Posterior cingulate gyrus (tissue), 11 donors: ENCODE measurements at places on chromosomes 13 and 19.
A peak's percentile ranks its signal among the peaks of the same experiment; 100 is the strongest.

- DNase-seq, result no peak
Observed at GRCh38 chr19:46932346-46932745, 71.5 kb downstream of the ARHGAP35 start.

- DNase-seq, result no peak
Observed at GRCh38 chr19:19077103-19077502, 13.3 kb downstream of the SLC25A42 start.

DNA sequence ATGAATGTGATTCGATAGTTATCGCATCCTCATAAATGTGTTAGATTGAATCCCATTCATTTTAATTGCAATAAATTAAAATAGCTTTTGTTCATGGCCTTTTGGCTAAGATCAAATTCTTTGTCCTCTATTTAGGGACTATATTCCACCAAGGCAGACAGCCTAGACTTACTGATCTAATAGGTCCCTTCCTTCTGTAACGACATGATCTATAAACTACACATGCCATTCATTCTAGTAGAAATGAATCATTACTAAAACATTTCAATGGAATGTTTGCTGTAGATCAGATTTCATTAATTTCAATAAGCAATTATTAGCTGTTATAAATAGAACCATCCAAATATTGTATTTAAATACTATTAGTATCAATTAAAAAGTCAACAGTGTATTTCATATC is 526.6 kb upstream of the KLHL1 start:
- no peak for DNase-seq

DNA sequence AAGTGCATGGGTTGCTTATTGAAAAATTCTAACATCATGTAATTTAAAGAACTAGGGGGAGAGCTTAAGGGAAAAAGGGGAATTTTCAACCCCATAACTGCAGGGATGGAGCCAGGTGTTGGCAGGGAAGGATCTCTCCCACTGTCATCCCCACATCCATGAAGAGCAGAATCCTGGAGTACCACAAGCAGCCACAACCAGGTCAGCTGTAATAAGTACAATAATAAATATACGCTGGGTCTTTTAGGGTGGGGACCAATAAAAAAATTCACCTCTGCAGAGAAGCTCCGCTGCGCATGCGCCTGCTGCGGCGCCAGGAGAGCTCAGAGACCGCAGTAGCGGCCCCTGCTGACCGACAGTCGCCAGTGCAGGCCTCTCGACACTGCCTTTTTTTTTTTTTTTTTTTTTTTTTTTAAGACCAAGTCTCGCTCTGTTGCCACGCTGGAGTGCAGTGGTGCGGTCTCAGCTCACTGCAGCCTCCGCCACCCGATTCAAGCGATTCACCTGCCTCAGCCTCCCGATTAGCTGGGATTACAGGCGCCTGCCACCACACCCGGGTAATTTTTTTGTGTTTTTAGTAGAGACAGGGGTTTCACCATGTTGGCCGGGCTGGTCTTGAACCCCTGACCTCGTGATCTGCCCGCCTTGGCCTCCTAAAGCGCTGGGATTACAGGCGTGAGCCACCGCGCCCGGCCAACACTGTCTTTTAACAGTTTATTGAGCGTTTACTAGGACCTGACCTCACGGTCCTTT is 2.5 kb upstream of the EEF2 start:
- DNase-seq, result peak; percentile 72

DNA sequence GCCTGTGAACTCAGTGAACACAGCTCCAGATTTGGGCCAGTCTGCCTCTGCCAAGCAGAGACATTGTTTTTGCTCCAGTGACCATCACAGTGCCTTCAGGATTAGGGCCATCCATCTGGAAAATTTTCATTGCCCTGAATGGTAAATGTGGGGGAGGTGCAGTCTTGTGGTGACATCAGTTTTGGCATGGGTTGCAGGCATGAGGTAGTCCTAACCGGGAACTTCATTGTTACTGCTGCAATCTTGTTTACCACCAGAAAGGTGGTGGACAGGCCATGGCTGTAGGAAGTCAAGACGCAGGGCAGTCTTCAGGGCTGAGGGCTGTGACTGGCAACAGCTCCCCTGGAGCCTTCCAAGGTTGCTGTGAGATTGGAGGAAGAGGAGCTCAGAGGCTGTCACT is 55.2 kb downstream of the SPATA13 start:
- no peak for DNase-seq

DNA sequence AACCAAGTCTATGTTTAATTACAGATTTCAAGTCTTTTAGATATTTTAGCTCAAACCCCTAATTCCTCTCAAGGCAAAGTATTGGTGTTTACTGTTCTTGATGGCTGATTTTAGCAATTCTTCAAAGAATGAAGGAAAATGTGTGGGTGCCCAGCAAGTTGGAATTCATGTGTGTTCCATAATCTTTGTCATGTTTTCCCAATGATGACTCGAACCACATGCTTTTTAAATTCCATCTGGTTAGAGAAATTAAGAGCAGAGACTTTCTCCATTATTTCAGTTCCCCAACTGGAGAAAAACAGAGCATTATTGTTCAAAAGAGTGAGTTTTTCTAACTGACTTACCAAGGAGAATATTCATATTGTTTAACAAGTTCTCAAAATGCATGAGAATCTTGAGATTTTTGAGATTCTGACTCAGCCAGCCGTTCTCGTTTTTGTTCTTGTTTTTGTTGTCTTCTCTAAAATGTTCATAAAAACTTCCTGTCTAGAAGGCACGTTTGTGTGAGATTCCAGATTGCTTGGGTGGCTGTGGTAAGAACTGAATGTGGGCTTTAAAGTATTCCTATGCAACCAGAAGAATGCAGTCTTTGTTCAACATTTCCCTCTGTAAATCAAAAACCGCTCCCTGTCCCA is 404.7 kb downstream of the IRS2 start:
- no peak for DNase-seq

- no peak for DNase-seq
Observed at GRCh38 chr19:7994114-7994513, 11.3 kb downstream of the ELAVL1 start.

- no peak for DNase-seq
Observed at GRCh38 chr13:35695448-35695770, 218.9 kb upstream of the MAB21L1 start.

DNA sequence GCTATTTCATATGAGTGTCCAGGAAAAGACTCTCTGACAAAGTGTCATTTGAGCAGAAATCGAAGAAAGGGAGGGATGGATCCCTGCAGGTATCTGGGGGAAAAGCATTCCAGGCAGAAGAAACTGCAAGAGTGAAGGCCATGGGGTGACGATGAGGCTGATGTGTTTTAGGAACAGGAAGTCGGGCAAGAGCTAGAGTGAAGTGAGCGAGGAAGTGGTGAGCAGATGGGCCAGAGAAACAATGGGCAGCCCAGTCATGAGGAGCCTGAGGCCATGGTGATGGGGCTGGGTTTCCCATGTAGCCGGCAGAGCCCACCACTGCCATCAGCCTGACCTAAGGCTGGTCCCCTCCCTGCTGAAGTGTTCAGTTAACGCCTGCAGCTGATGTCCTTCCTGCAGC is 150.2 kb downstream of the TNFSF13B start:
- DNase-seq, result no peak

GRCh38 chr19:38401148-38401547 is 1.7 kb upstream of the FAM98C start:
- DNase-seq, result no peak

DNA sequence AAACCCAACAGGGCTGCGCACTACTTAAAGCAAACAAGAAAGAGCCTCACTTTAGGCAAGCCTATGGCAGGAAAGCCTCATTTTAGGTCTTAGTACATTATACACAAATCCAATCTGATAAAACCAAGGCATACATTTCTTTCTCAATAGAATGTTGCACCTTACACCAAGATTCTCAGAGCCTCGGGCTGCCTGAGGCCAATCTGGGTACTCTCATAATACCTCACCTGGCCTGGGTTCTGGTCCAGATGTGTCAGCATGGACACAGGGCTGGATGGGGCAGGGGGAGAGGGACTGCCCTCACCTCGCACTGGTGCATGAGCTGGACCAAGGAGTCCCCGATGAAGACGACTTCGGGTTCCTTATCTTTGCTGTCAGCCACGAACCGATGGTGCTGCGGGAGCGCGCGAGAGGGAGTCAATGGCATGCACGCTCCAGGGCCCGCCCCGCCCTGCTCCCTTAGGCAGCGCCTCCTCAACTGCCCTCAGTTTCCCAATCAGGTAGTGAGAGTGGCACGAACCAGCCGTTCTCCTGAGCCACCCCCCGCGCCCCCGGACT is at the start of gene PRR19:
Gene PRR19, plus strand, starts transcription at position 487 of the 558 bp plus-strand sequence. CDS start 7,453 bp downstream, outside the sequence.
- DNase-seq, result peak; percentile 80

- DNase-seq, result no peak
Observed at GRCh38 chr13:52165411-52165810, 6.0 kb upstream of the NEK3 start.

DNA sequence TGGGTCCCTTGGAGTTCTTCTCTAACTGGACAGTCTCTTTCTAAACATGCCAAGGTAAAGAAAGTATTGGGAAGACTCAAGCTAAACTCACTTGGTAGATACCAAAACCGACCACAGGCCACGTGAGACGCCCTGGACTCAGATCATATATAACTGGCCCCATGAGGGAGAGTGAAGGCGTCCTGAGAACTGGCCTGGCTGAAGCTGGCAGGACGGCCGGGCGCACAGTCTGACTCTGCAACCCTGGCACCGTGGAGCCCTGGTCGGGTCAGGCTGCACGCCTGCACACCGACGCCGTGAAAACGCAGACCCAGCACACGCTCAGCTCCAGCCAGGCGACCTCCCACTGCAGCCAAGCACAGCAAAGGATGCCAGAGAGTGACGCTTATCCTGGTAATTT is 122.5 kb upstream of the SPACA7 start:
- no peak for DNase-seq

DNA sequence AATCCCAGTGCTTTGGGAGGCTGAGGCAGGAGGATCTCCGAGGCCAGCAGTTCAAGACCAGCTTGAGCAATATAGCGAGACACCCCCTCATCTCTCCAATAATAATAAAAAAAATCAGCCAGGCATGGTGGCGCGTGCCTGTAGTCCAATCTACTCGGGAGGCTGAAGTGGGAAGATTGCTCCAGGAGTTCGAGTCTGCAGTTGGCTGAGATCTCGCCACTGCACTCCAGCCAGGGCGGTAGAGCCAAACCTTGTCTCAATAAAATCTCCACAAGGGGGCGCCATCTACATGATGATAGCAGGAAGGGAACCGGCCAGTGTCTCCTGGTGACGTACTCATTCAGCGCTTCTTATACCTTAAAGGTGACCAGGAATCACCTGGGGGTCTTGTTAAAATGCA is 13.6 kb upstream of the C5AR1 start:
- DNase-seq, result peak; percentile 70

DNA sequence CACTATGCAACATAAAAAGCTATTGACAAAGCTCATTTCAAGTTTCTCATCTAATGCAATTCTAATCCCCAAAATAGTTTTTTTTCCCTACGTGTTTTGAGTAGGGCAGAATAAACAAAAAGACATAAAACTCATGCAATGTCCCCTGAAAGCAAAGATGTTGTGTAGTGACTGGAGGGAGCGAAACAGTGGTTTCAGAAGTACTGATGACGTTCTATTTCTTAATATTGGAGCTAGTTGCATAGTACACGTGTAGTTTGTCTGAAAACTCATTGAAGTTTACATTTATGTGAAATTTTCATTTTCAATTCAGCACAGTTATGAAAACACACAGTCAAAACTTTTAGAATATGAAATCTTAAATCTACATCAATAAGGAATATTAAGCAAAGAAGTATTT is 31.6 kb downstream of the USP12 start:
- no peak for DNase-seq

DNA sequence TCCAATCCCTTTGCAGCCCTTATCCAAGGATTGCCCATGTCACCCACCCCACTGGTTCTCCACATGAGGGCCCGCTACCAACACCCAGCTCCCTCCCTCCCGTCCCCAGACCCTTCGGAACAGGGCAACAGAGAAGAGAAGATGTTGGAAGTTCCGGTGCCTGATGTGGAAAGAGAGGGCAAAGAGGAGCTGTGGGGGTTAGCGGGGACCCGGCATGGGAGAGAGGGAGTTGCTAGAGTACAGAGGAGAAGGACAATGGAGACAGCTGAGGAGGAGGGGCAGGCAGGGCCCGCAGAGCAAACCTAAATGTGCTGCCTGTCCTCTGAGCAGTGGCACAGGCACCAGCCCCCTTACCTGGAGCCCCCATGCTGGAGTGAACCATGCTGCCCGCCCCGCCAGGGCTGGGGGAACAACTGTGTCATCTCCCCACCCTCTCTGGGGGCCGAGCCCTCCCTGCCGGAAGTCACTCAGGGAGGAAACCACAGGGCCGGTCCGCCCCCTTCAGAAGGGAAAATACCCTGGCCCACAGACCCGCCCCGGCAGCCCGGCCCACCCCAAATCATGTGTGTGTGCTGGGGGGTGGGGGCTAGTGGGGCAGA is at the start of gene POU2F2:
Gene POU2F2, minus strand, starts transcription at position 417 of the 599 bp plus-strand sequence. Its CDS starts 35 bp downstream, at position 382.
- peak; percentile 26 for DNase-seq

DNA sequence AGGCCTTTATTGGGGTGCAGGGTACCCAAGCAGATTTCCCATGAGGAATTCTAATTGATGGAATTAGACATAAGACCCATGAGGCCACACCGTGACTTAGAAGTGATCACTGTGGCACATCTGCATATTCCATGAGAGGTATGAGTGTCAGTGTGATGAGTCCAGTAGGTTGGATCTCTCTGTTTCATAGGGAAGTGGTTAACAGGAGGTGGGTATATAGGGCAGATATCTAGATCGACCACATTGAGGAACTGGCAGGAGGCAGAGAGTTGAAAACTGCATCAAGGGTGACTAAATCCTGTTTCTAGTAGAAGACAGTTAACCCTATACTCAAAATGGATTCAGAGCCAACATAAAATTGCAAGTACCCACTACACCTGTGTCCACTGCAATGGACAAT is 68.6 kb upstream of the MIR17HG start:
- no peak for DNase-seq

- DNase-seq, result no peak
Observed at GRCh38 chr19:21611659-21612402, 106.4 kb downstream of the ZNF429 start.

- DNase-seq, result no peak
Observed at GRCh38 chr13:38814331-38814730, 127.5 kb downstream of the FREM2 start.

DNA sequence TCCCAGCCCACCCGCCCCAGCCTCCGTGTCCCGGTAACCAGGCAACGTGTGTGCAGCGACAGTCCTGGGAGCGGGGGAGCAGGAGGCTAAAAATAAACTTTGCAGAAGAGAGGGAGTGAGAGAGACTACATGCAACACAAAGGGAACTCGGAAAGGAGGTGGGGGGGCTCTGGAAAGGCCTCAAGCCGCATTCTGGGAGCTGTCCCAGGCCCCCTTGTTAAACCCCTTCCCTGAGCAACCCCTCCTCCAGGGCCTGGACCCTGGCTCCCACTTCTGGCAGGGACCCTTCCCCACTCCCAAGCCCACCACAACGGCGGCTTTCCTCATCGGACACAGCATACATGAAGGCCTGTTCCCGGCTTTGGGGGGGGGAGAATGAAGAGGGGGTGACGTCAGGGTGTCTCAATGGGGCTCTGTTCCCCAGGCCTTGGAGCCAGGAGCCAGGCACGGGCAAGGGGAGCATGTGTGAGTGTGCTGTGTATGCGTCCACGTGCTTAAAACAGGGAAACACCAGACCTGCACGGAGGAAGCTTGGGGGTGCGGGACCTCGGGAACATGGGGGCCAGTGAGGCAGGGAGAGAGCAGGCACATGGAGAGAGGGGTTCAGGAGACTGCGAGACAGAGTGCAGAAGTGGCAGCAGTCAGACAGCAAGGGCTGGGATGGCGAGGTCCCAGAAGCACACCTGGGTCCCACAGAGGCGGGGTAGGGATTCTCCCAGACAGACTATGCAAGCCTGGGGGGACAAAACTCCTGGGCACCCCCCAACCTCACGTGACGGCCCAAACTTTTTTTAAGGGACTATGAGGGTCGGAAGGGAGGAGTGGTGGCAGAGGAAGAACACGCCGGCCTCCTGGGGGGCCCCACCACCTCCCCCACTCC is 2.3 kb downstream of the ERF start:
- DNase-seq, result peak; percentile 73
